T-helper 1 cell treated with Interleukin-12 subunit alpha and Interleukin-12 subunit beta and Interleukin-4 antibody, amounts not matched to agents 30 ng/mL and 1 ng/mL, for 36 hours (primary cell): ENCODE measurements at places on chromosomes 3 and 15. TPM values are rescaled to one million over a fixed set of nuclear protein-coding genes. Genes with fewer than 3 reads are reported as not detected.

The MYRIP gene
- total RNA-seq = not detected in 2 replicates

The INAFM2 gene
- total RNA-seq = 11.6 and 12.0 TPM in 2 replicates

The ZNF280D gene
- 36.7 and 36.8 TPM in 2 replicates for total RNA-seq

The RYK gene
- 8.7 and 10.5 TPM in 2 replicates for total RNA-seq

The USP19 gene
- total RNA-seq = 71.7 and 75.0 TPM in 2 replicates

The ARID3B gene
- 46.7 and 47.2 TPM in 2 replicates for total RNA-seq

The LMAN1L gene
- total RNA-seq = 3.7 and 3.8 TPM in 2 replicates

The MNS1 gene
- not detected in 2 replicates for total RNA-seq
